ENCODE measurements at places on chromosomes 7 and 10.

DNA sequence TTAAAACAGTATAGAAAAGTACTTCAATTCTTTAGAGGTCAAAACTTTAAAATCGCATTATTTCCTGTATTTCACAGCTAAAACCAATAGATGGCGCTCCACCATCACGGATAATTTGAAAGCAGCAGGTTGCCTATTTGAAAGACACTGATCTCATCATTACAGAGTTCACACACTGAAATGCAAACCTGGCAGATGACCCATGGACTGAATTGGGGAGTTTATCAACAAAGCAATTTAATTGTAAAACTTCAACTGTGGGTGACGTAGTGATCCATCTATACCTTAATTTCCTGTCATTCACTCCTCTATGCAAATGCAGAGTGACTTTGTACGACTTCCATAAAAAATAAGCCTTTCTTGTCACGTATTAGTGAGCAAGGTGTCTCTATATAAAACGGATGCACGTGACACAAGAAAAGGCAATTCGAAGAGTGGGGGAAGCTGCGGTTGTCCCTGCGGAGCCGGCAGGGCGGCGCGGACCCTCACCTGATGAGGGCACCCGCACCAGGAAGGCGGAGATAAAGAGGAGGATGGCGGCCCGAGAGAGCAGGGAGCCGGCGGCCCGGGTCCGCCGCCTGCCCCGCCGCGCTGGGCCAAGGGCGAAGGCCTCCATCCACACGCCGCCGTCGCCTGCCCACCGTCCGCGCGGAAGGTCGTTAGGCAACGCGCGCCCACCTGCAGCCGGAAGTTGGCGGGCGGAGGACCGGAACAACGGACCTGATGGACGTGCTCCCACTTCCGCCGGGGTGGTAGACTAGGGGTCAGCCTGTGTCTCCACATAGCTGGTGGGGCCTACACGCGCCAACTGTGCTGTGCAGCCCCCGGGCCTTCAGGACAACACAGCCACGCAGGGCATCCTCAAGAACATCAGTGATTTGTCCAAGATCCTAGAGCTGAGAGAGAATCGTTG lies at the start of gene ZPBP:
ZPBP (minus strand) TSS at position 668 of the 913 bp plus-strand sequence; CDS start at position 616, 52 bp downstream.
- peak; percentile 31 for DNase-seq

- no peak for DNase-seq
These were observed 32.7 kb downstream of the VWA2 start for GRCh38 chr10:114271779-114272167.

- DNase-seq, result no peak
These were observed at the start of gene NOBOX for GRCh38 chr7:144403649-144404061. Gene NOBOX (minus strand): TSS chr7:144403693.

GRCh38 chr10:100744987-100745881 lies at the start of gene PAX2:
Gene PAX2 (plus strand): TSS chr10:100745582. CDS start chr10:100746261, 679 bp downstream.
- no peak for DNase-seq

GRCh38 chr10:23693501-23693901 lies 254.6 kb downstream of the OTUD1 start:
- DNase-seq, result no peak

DNA sequence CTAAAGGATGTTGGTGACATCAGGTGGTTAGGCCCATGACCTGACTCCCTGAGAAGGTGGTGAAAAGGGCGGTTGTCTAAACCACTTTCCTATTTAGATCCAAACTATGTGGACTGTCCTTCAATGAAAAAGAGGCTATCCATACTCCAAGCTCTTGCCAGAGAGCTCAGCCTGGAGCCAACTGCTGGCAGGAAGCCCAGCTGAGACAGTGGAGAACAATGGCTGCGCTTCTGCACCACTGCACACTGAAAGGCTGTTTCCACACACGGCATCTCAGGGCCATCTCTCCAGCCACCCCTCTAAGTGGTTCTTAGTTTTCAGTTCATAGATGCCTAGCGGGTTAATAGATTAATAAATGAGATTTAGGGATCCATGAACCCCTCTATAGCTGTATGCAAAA lies 488.8 kb upstream of the ZMIZ1 start:
- DNase-seq, result no peak

Measured in stimulated activated CD4-positive, alpha-beta T cell treated with anti-CD3 and anti-CD28 coated beads, TNF-alpha, amount 100 ng/mL, for 48 hours (primary cell).